ENCODE measurements at places on chromosomes 5 and 9.

DNA sequence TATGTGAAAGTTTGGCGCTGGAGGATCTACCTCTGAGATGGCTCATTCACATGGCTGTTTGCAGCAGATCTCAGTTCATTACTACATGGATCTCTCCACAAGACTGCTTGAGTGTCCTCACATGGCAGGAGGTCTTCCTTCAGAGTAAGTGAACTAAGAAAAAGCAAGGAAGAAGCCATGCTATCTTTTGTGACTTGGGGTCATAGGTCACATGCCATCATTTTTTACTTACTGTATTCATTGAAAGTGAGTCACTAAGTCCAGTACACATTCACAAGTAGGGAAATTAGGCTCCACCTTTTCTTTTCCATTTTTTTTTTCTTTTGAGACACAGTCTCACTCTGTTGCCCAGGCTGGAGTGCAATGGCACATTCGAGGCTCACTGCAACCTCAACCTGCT is 8.7 kb upstream of the CDKN2AIPNL start:
- DNase-seq, result no peak
- H3K4me3 ChIP-seq, result no peak overlapping the region
- H3K36me3 ChIP-seq, result no peaks in the 10 kb centered on the region
- H3K27ac ChIP-seq, result no peak overlapping the region
- peaks cover 3% of the 10 kb centered on the region for H3K4me1 ChIP-seq

- no peaks in the 10 kb centered on the region for H3K4me1 ChIP-seq
- H3K4me3 ChIP-seq, result no peak overlapping the region
Measured at GRCh38 chr5:94916619-94917018, 298.1 kb downstream of the SLF1 start.

DNA sequence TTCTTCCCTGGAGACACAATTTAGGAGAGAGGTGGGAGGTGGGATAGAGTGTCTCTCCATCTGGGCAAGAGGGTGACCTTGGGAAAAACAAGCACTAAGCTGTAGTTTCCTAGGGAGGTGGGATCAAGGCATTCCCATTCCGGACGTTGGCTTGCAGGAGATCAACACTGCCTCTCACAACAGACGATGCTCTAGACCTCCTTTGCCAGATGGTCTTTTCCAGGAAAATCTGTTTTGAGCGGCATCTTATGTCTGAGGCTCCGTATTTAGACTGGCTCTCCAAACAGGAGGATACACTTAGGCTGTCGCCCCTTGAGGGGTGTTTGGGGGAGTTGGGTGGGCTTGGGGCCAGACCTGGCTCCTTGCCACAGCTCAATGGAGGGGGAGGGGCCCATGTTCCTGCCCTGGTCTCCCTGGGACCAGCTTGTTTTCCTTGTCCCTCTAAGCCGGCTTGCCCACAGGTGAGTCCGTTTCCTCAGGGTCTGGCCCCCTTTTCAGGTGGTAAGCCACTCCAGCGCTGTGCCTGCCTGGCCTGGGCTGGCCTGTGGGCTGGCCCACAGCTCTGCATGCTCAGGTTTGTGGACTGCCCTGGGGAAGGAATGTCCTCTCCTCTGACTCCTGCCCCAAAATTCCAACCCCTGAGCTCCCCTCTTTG is 2.4 kb downstream of the PSD2 start:
- H3K4me3 ChIP-seq, result no peak overlapping the region
- no peak for DNase-seq
- no peaks in the 10 kb centered on the region for H3K27me3 ChIP-seq
- H3K27ac ChIP-seq, result no peak overlapping the region

GRCh38 chr5:17079562-17079961 is 137.9 kb upstream of the BASP1 start:
- H3K27me3 ChIP-seq, result no peaks in the 10 kb centered on the region
- H3K36me3 ChIP-seq, result no peaks in the 10 kb centered on the region
- H3K27ac ChIP-seq, result no peak overlapping the region
- no peak overlapping the region for H3K4me3 ChIP-seq
- H3K4me1 ChIP-seq, result no peaks in the 10 kb centered on the region

All from right lobe of liver (tissue), 6 donors.